Brain (organoid and tissue), 16 donors: ENCODE measurements at places on chromosomes 11 and 22. TPM values are rescaled to one million over a fixed set of nuclear protein-coding genes. Genes with fewer than 3 reads are reported as not detected.

The RCE1 gene
- polyA plus RNA-seq = 24.2 TPM

The P4HA3 gene
- polyA plus RNA-seq = 2.1 TPM

The CLDN5 gene
- 123 TPM for polyA plus RNA-seq

The SLC6A5 gene
- not detected for polyA plus RNA-seq

The SLC22A9 gene
- polyA plus RNA-seq = 0.14 TPM

The PHRF1 gene
- polyA plus RNA-seq = 12.6 TPM

The MMP27 gene
- polyA plus RNA-seq = not detected

The MISFA gene
- polyA plus RNA-seq = not detected

The SCGB1D2 gene
- 5.1 TPM for polyA plus RNA-seq

The PGM2L1 gene
- polyA plus RNA-seq = 13.0 TPM

The OR51I1 gene
- polyA plus RNA-seq = not detected

The TMPRSS5 gene
- 2.4 TPM for polyA plus RNA-seq

The PGA3 gene
- 0.24 TPM for polyA plus RNA-seq

The FLRT1 gene
- 27.0 TPM for polyA plus RNA-seq

The SUSD2 gene
- 2.7 TPM for polyA plus RNA-seq

The ZNF280A gene
- not detected for polyA plus RNA-seq

The GGTLC3 gene
- not detected for polyA plus RNA-seq

The SDHAF2 gene
- 48.2 TPM for polyA plus RNA-seq

The GGTLC2 gene
- polyA plus RNA-seq = not detected

The FOLH1 gene
- 19.3 TPM for polyA plus RNA-seq

The GUCY1A2 gene
- 0.49 TPM for polyA plus RNA-seq

The TREH gene
- polyA plus RNA-seq = not detected

The OR10A2 gene
- not detected for polyA plus RNA-seq

The MUC2 gene
- not detected for polyA plus RNA-seq

The ANO3 gene
- polyA plus RNA-seq = 0.81 TPM

The GP1BB gene
- 46.2 TPM for polyA plus RNA-seq

The NXPE2 gene
- not detected for polyA plus RNA-seq

The BRSK2 gene
- 43.6 TPM for polyA plus RNA-seq

The CRYBB3 gene
- not detected for polyA plus RNA-seq

The ZNF215 gene
- polyA plus RNA-seq = not detected

The CD3G gene
- polyA plus RNA-seq = not detected

The NAALAD2 gene
- 0.48 TPM for polyA plus RNA-seq
